Coronary artery (tissue), 2 donors: ENCODE measurements at places on chromosomes 7 and 10.

DNA sequence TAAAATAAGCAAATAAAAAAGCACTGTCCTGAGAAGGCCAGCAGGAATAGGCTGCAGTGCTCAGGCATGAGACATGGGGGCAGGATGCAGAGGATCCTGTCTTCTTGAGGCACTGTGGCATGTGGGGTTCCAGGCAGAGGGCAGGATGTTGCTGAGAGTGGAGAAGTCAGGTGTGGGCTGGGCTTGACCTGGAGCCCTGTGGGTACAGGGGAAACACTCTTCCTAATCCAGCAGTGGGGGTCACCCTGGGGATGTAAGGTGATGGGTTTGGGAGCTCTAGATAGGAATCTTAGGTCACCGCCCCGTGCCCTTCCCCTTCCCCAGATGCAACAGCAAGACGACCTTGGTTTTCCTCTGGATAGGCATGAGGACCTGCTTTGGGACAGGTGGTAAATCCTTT lies 13.6 kb downstream of the SUMF2 start:
- no peak for DNase-seq

DNA sequence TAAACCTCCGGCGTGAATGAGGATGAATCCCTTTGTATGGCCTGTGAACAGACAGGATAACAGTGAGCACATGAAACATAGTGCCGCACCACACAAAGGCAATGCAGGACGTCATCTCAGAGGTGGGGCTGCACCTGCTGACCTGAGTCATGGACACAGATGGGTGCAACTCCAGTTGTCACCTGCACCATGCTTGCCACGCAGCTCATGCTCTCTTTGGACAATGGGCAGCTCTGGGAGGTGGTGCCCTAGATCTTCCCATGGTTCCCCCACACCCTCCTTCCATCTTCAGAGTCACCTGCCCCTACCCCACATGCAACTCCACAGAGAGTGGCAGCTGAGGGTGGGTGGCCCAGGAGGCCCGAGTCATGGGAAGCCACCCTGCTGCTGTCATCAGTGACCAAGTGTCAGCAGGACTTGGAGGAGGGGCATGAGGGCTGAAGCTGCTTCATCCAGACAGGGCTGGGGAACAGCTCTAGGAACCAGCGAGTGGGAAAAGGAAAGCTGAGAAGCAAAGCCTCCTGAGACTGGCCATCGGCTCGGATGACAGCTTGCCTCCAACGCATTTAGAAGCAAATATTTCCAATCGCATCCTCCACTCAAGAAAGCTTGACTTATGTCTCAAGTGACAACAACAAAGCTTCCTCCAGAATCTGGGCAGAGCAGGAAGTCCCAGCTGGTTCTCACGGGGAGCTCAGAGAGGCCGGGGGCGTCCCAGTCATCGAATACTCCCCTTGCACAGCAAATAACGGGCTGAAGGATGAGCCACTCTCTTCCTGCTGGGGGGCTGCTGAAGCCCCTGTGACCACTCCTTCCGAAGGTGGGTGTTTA lies 27.1 kb downstream of the VIPR2 start:
- peak; percentile 46 for DNase-seq

DNA sequence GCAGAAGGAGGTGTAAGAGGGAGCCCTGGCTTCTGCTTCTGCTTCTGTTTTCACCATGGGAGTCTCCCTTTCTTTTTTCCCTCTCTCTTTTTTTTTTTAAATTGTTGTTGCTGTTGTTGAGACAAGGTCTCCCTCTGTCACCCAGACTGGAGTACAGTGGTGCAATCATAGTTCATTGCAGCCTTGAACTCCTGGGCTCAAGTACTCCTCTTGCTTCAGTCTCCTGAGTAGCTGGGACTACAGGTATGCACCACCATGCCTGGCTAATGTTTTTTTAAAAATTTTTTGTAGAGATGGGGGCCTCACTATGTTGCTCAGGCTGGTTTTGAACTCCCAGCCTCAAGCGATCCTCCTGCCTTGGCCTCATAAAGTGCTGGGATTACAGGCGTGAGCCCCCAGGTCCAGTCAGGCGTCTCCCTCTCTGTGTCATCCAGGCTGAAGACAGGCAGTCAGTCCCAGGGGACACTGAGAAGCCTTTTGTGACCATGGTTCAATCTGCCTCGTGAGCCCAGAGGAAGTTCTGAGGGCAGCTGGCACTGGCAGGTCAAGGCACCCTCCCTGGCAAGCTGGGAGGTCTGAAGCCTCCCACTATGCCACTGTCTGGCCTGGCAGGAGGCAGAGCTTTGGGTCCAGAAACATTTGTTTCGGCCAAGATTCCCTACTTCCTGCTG lies 33.6 kb upstream of the NPFFR1 start:
- DNase-seq = no peak

DNA sequence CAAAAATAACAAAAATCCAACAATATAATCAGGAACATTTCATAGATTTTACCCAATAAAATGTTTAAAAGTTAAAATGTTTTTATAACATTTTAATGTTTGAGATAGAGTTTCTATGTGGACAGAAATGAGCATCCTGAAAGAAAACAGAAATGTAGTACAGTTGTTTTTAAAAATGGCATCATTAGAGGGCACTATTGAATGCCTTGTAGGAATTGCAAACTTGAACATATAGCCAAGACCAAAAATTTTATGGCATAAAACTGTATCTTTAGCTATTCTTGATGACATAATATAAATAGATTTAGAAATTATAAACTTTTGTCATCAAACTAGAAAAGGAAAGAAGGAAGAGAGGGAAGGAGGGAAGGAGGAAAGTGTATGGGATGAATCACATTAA lies 1372.7 kb downstream of the GATA3 start:
- no peak for DNase-seq

DNA sequence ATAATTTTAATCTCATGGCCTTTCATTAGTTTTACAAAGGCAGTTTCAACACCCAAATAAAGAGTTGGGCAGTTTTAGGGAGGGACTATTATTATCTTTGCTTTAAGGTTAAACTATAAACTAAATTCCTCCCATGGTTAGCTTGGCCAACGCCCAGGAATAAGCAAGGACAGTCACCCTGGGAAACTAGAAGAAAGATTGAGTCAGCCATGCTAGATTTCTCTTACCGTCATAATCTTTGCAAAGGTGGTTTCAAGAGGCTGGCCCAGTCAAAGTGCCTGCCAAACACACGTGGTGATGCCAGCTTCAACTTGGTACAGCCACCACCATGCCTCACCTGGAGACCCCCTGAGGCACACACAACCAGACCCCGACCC lies 317.4 kb upstream of the SP8 start:
- no peak for DNase-seq

DNA sequence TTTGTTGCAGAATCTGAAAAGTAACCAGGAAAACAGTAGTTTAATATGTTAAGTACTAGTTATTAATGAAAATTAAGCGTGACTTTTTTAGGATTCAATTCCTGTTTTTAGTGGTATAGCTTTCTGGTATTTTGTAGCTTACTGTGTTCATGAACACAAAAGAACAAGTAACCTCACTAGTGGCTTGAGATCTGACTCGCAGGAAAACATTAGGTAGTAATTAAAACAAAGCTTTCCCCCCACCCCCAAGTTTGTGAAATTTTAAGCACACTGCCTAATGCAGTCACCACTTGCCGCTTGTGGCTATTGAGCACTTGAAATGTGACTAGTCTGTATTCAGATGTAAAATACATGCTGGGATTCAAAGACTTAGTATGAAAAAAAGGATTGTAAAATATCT lies 102.5 kb upstream of the RPA3 start:
- no peak for DNase-seq

DNA sequence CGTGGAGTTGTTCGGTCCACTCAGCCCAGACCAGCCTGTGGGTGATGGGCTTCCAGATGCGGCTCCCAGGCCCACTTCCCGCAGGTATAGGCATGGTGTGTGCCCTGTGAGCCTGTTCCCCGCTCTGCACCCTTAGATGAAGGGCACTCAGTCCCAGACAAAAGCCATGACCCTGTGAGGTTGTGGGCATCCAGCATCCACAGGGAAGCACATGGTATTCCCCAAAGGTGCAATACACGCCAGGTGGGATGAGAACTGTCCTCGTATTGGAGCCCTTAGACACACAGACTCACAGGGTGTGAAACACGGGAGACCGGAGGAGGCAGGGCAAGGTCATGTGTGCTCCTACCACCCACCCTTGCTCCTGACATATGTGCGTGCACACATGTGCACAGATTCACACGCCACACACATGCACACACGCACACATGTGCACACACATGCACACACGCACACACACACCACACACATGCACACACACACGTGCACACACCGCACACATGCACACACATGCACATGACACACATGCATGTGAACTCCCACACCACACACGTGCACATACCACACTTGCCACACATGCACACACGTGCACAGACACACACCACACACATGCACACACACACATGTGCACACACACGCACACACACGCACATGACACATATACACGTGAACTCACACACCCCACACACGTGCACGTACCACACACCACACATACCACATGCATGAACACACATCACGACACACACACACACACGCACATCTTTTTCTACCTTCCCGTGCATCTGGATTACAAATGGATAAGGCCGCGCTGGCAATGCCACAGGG lies 319.4 kb downstream of the WDR37 start:
- DNase-seq = no peak
